Fibroblast of pulmonary artery (primary cell): ENCODE measurements at places on chromosomes 16 and 17.
A peak's percentile ranks its signal among the peaks of the same experiment; 100 is the strongest.

DNA sequence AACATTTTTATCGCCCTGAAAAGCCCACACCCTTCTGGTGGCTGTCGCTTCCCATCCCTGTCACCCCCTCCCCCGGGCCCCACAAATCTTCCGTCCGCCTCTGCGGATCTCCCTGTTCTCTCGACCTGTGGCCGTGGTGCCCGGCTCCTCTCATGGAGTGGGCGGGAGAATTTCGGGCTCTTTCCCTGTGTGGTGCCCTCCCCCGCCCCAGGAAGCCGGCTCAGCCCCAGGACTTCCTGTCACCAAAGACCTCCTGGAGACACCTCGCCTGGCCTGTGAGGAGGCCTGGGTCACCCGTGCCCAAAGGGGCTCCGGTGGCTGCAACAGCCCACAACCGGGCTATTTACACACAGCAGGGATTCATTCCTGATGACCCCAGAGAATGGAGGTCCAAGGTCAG, 26.1 kb upstream of the UBE2I start:
- no peak for DNase-seq

GRCh38 chr17:69828087-69828486, 246.9 kb upstream of the KCNJ16 start:
- peak; percentile 27 for DNase-seq

- DNase-seq: no peak
Measured at GRCh38 chr17:77548967-77549366, 408.2 kb downstream of the SEC14L1 start.

- no peak for DNase-seq
Measured at GRCh38 chr16:61834082-61834481, 202.2 kb downstream of the CDH8 start.

DNA sequence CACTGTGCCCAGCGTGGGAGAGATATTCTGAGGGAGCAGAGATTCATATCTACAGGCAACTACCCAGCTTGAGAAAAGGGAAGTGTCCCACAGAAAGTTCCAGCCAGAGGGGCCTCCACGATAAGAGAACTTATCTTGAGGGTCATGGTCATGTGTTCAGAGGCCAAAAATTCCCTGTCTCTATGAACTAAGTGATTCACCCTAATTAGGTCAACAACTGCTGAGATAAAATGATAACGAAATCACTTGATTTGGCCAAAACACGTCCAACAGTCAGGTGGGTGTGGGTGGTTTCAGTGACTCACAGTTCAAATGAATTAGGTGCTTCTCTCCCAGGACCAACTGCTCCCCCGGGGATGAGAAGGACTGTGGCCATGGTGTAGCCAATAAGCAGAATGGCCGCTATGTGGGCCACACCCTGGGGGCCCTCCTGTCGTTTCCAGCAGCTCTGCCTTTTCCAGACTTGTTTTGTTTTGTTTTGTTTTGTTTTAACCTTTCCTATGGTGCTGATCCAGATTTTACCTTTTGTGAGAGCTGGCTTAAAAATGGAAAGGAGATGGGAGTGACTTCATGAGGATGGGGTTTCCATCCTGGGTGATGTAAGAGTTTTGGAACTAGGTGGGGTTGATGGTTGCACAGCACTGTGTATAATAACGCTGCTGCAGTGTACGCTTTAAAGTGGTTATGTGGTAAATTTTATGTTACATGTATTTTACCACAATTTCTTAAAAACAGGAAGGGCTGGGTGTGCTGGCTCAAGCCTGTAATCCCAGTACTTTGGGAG, 8.7 kb downstream of the DNAI2 start:
- no peak for DNase-seq

DNA sequence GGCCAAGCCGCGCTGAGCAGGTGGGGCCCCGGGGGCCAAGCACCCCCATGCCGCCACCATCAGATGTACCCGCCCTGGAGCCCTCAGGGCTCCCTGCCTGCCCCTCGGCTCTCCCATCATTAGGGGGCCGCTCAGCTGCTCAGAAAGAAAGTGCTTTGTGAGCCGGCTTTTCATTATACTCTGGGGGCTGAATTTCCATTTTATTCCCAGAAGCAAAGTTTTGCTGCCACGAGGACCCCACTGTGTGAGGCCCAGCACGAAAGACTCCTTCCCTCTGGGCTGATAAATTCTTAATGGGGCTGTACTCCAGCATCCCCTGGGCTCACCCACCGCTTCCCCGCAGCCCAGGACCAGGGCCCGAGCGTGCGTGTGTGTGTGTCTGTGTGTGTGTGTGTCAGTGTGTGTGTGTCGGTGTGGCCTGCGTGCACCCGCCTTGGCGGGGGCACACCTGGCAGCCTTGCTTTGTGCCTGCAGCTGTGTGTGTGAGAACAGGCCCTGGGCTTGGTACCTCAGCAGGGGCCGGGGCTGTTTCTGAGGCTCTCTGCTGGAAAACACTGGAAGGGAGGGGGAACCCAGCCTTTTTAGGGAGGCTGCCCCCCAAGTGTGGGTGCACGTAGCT, 103.0 kb upstream of the GSE1 start:
- no peak for DNase-seq

DNA sequence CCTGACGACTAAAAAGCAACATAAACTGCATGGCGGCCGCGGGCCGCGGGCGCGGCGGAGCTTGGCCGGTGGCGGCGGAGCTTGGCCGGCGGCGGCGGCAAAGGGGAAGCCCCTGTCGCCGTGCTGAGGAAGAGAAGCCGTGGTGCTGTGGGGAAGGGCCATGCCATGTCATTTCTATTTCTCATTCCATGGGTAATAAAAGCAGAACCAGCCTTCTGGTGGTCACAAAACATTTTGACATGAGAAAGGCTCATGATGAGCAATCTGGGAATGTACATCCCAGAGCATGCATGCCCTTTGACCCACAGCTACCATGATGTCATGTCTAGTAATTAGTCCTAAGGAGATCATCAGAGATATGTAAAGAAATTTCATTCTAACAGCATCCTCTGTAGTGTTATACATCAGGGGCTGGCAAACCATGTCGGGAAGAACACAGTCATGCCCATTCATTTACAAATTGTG, 23.9 kb upstream of the HEATR6 start:
- DNase-seq: peak; percentile 51

- DNase-seq: peak; percentile 68
Measured at GRCh38 chr17:49556223-49556943, 19.3 kb upstream of the NXPH3 start.

DNA sequence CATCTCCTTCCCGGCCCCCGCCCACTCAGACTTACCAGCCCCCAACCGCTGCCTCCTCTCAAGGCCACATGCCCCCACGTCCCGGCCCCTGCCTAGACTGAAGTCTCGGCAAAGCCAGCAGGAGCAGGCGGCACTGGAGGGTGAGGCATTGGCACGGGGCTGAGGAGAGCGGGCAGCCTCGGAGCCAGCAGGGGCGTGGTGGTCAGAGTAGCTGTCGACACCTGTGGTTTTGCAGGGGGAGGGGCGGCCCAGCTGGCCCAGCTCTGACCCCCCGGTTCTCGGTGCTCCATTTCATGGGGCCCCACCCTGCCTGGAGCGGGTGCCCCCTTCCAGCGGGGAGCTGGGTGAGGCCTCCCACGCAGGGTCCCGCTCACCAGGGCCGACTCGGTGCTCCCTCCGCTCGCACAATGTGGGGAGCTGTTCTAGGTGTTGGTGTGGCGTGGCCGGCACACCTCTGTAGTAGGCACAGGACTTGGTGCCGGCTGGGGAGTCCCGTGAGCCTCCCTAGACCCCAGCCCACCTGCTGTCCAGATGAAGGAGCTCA, 4.7 kb downstream of the CDH15 start:
- DNase-seq: no peak

- DNase-seq: no peak
Measured at GRCh38 chr17:59418732-59419166, 87.3 kb downstream of the YPEL2 start.

- no peak for DNase-seq
Measured at GRCh38 chr16:61952841-61953240, 83.4 kb downstream of the CDH8 start.

DNA sequence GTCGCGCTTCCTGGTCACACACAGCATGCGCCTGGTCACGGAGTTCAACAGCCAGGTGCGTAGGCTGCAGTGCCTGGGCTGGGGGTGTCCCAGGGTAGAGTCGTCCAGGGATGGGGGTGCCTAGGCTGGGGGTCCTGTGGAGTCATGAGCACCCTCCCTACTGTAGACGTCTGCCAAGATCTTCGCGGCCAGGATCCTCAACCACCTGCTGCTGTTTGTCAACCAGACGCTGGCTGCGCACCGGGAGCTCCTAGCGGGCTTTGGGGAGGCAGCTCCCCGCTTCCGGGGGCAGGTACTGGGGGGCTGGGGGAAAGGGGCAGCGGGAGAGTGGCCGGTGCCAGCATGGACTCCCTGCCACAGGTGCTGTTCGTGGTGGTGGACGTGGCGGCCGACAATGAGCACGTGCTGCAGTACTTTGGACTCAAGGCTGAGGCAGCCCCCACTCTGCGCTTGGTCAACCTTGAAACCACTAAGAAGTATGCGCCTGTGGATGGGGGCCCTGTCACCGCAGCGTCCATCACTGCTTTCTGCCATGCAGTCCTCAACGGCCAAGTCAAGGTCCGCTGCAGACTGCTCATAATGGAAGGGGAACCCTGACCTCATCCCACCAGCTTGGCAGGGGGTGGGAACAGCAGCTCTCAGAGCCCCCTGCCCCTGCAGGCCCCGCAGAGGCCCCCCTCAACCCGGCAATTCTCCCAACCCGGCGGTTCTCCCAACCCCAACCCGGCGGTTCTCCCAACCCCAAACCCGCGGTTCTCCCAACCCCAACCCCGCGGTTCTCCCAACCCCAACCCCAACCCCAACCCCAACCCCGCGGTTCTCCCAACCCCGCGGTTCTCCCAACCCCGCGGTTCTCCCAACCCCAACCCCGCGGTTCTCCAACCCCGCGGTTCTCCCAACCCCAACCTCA, 2.4 kb downstream of the PDIA2 start:
- no peak for DNase-seq

- no peak for DNase-seq
Measured at GRCh38 chr17:32854832-32855389, 22.0 kb downstream of the MYO1D start.

- DNase-seq: no peak
Measured at GRCh38 chr16:11980136-11980844, 3.8 kb downstream of the SNX29 start.

DNA sequence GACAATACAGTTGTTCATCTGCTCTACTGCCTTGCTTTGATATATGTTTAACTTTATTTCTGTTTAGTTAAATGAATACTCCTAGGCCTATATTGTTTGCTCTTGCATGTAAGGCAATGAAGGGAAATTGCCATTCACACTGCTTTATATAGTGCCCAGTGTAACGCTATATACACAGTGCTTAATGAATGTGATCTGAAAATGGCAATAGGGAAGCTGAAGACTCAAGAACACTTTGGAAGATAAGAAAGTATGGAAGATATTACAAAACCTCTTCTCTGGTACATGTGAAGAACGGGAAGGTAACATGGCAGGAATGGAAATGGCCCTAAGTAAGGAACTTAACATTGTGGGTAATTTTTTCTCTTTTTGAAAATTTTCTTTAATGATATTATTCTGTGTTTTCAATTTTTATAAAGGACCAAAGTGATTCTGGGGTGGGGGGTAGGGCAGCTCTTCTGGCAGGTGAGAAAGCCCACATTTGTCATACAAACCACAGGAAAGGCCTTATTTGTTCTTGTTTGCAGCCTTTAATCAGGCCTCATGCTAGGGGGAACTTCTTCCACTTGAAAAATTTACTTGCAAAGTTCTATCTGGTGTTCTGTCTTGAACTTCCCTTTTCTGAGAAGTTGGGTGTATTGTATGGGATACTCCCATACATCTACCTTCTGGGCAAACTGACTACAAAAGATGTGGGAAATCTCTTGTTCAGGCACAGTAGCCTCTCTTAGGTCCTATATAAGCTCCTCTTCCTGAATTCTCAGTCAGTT, 100.8 kb upstream of the CORO6 start:
- DNase-seq: no peak

- no peak for DNase-seq
Measured at GRCh38 chr16:6977291-6977690, 355.4 kb upstream of the RBFOX1 start.

DNA sequence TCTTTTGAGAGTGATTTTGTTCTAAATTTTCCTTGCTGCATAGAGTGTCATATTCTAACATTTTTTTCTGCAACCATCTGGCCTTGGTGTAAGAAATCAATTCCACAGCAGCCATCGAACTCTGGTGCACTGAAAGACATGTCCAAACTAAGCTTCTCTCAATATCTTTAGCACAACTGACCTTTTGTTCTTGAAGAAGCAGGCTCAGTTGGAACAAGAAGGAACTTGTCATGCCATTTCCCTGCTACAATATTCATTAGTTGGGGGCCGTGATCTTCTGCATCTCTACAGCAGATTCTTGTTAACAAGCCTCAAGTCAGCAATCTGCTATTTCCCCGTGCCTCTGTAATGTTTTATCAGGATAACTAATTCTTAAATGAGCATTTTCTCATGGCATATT, 1305.6 kb downstream of the CDH11 start:
- no peak for DNase-seq

GRCh38 chr17:75764417-75764710, 628 bp downstream of the GALK1 start:
- no peak for DNase-seq

- no peak for DNase-seq
Measured at GRCh38 chr17:82416771-82417170, 1.4 kb upstream of the HEXD start.

DNA sequence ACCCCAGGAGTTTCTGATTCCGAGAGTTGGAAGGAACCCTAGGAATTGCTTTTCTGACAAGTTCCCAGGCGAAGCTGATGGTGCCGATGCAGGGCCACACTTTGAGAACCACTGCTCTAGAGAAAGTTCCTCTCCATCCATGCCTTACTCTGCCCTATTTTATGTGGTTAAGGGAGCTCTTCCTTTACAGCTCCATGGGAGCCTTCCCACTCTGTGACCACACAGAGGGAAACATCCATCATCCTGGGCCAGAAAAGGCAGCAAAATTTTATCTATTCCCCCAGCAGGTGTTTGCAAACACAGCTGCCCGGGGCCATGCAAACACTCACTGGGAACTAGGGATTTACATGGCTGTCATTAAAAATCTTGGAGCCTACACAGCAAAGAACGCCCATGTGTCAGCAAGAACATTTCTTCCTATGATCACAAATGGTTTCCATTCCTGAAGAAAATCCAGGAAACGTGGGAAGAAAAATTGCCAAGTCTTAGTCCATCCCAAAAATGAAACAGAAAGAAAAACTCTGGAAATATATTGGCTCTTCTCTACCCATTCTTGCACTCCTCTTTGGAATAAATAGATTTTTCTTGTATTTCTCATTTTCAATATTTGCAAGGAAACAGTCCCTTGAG, 252.7 kb downstream of the PMP22 start:
- no peak for DNase-seq

GRCh38 chr17:32516450-32516849, 29.7 kb downstream of the CDK5R1 start:
- no peak for DNase-seq
